RKO (cell line): ENCODE measurements at places on chromosomes 13 and 19.

- no peak for DNase-seq
Observed at GRCh38 chr13:111156421-111156820, 41.3 kb downstream of the ARHGEF7 start.

- no peak for DNase-seq
Observed at GRCh38 chr19:23762548-23762883, 3.8 kb upstream of the ZNF681 start.

DNA sequence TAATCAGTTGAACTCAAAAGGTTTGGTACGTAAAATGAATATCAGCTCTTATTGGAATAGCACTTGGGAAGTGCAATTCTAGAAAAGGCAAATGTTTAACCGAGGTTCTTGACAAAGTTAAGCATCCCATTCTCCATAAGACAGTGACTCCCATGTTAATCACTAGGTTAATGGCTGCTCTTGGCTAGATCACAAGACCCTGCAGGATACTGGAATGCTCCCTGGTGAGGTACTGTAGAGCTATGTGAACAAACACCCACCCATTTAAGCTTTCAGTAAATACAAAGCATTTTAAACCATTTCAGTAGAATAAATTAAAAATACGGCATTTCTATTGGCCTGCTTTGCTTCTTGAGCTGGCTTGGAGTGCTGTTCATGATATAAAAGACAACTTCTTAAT is 56.5 kb downstream of the TDRD3 start:
- peak; percentile 10 for DNase-seq

GRCh38 chr19:8423817-8424223 is 10.7 kb downstream of the MARCHF2 start:
- peak; percentile 95 for DNase-seq

DNA sequence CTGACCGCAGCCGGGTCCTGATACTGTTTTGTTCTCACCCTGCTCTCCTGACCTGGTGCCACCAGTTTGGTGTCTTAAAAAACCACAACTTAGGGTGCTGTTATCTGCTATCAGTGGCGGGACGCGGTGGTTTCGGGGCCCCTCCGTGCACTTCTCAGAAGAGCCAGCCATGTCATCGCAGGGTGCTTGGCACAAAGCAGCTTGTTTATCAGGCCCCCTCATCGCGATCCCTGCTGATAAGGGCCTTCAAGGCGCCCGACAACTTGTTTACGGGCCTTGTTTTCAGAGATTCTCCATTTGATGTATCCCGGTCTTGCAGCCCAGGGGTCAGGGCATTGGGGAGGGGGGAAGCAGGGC is 58.1 kb upstream of the KLF2 start:
- DNase-seq: no peak

- DNase-seq: no peak
Observed at GRCh38 chr19:46366620-46367292, 19.9 kb downstream of the PPP5C start.

DNA sequence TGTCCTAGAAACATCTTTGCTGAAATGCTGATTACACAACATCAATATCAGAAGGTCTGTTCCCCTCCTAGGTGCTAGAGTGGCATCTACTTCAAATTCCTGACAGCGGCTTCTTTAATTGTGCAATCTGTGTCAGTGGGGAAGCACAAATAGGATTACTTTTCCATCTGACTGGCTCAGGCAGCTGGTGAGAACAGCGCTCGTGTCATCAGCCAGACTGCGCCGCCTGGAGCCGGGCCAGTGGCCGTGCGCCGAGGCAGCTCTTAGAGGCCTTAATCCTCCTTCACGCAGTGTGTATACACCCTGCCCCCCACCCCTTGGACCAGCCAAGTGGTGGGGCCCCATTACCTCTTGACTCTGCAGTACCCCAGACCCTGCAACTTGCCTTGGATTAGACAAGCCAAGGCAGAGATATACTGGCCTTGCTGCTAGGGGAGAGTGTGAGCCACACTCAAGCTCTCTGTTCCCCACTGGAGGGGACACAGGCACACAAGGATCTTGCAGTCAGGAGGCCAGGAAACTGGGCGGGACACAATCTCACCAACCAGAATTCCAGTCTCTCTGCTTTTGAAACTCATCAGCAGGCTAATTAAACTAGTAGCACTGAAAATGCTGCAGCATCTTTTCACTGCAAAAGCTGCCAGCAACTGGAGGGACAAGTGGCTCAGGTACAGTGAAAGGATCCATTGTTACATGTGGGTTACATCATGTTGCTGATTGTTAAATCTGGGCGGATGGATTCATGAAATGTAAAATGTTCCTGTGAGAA is 48.9 kb upstream of the EPHX3 start:
- DNase-seq: no peak

DNA sequence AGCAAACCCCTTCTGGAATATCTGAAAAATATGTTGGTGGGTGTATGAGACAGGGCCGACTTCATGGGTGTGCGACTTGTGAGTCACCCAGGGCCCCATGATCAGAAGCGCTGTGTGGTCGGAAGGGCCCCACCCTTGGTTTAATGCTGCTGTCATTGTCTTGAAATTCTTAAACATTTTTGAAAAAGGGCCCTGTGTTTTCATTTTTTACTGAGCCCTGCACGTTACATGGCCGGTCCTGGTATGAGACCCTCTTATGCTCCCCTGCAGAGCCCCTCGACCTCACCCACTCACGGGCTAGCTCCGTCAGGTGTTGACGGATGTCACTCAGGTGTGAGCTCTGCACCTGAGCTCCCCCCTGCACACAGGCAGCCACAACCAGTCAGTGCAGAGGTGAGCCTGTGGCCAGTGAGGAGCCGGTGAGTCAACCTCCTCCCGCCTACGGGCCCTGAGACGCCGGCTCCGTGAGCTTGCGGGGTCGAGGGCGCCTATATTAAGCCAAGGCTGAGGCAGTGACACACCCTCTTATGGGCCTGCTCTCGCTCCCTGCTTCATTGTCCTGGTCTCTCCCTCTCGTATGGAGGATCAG is 27.7 kb downstream of the GADD45B start:
- DNase-seq: peak; percentile 38

GRCh38 chr13:51588406-51588949 is 4.2 kb downstream of the WDFY2 start:
- no peak for DNase-seq

GRCh38 chr13:105821337-105821736 is 714.1 kb downstream of the EFNB2 start:
- DNase-seq: no peak

- DNase-seq: no peak
Observed at GRCh38 chr13:99385940-99386339, 78.7 kb upstream of the GPR183 start.

DNA sequence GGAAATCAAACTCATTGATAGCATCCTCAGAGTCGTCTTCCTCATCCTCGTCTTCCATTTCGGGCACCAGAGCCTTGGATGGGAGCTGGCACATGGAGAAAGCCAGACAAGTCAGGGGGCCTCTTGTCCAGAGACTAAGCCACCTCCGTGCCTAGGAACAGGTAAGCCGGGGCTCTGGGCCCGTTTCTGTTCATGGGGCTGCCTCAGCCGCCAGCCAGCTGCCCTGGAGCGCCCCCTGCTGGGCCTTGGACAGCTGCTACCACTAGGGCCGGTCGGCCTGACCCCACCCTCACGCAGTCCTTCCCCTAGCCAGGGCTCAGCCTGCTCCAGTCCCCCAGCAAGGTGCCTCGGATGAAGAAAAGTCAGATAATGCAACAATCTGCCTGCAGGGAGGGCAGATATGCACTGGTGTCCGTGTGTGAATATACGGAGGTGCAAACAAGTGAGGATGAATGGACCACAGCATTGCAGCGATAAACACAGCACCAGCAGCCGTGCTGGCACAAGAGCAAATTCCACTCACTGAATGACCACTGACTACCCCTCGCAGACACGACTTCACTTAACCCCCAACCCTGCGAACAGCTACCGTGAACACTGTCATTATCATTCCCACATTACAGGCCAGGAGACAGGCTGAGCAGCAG is 11.9 kb upstream of the PRKD2 start:
- DNase-seq: no peak

GRCh38 chr13:20369886-20370361 is 137.8 kb upstream of the GJB6 start:
- DNase-seq: no peak

DNA sequence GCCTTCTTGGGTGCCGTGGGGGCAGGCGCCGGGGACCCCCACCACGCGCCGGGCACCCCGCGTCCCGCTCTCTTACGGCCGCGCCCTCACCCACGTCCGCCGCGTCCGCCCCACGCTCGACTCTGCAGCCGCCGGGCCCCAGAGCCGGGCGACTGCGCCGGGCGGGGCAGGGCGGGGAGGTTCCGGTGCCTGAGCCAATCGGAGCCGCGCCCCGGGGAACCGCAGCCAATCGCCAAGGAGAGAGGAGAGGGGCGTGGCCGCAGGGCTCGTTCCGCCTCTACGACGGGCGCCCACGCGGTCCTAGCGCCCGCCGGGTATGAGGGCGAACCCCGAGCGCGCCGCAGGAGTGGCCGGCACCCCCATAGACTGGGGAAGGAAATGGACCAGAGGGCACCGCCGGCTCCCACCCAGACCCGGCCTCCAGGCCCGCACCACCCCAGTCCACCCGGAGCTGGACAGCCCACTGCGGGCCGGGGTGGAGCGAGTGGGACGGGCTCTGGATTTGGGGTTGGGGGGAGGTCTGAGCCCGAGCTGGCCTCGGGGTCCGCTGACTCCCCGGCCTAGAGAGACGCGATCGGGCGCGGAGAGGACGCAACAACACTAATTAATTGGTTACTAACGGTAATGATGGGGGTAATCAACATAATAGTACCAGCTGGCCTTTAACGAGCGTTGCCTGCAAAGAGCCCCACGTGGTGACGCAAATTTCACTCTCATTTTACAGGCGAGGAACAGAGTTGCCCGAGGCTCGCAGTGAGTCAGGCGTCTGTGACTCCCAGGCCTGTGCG is at the start of gene MFSD12:
TSS of gene MFSD12 (minus strand) at position 126 of the 788 bp plus-strand sequence. CDS start 183 bp downstream, outside the sequence.
- peak; percentile 95 for DNase-seq

DNA sequence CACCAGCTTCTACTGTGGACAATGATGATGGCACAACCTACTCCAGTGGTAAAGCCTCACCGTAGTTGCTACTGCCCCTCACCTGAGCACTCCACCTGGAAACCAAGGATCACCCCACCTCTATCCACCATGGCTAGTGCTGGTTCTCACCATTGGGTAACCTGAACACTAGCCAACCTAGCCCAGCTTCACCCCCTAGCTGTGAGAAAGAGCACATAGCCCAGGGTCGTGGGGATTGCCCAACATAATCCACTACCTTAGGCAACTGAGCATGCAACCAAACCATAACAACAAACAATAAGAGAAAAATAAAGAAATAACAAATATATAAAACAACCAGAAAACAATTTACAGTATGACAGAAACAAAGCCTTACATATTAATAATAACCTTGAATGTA is 560.1 kb downstream of the DIAPH3 start:
- no peak for DNase-seq

- DNase-seq: no peak
Observed at GRCh38 chr19:48518207-48518606, 6.6 kb upstream of the LMTK3 start.
